ENCODE measurements at places on chromosomes 1 and 21.
A peak's percentile ranks its signal among the peaks of the same experiment; 100 is the strongest.

DNA sequence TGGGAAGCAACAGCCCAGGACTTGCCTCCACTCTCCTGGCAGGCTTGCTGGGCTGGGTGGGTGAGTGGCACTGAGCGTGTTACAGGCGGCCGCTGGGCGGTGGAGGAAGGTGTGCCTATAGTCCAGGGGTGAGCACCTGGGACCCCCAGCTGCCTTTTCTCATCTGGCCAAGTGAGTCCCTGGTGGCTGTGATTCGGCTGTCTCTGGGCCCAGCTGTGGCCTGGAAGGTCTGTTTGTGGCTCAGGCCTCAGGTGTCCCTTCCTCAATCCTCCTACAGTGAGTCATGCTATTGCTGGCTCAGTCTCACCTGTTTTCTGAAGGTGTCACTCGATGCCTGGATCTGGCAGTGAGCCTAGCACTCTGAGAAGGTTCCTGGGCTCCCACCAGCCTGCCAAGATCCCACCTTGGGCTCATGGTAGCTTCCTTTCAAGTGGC, 564.2 kb downstream of the PTPRU start:
- no peak for DNase-seq

DNA sequence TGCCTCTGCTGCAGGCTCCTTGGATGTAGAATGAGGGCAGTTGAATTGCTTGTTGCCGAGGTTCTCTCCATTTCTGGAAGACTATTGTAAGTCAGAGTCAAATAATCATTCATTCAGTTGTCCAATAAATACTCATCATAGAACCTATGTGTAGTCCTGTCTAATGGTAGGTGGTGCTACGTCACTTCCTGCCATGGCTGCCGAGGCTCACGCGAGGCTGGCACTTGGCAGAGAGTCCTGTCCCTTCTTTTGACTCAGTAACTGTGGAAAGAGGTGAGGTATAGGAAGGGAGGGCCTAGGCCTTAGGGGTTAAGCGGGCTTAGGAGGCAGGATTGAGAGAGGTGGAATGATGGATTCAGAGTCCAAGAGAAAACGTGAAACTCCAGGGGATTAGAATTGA, 9.7 kb downstream of the ADARB1 start:
- DNase-seq: no peak

- DNase-seq: peak; percentile 12
Measured at GRCh38 chr1:245156736-245157505, 2.1 kb downstream of the KIF26B start.

DNA sequence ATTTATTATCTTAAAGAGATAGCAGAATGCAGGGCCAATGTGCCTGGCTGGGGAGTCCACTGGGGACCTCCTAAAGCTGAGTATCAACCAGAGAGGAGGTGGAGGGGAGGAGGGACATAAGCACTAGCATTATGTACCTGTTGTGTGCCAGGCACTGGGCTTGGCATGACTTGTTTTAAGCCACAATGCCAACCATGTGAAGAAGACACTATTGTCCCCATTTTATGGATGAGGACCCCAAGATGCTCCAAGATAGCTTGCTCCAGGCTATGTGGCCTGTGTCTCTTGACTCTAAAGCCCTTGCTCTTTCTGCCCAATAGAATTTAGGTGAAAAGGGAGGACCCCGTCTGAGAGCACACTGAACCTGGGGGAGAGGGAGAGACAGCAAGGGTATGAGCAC, 111.3 kb downstream of the GLIS1 start:
- no peak for DNase-seq

GRCh38 chr1:39859859-39860812, 23.2 kb downstream of the TRIT1 start:
- no peak for DNase-seq
